ENCODE measurements at places on chromosomes 6 and 20. TPM values are rescaled to one million over a fixed set of nuclear protein-coding genes. Genes with fewer than 3 reads are reported as not detected.

Gene CCN6
- not detected for total RNA-seq

Gene C6orf136
- 37.0 TPM for total RNA-seq

Gene DEFB132
- not detected for total RNA-seq

Gene CYP39A1
- not detected for total RNA-seq

Gene POU3F2
- total RNA-seq = not detected

Gene LAMA4
- total RNA-seq = not detected

Gene LRRC1
- total RNA-seq = 4.0 TPM

Gene MOG
- not detected for total RNA-seq

GRCh38 chr6:168041928-168042327, 37.1 kb downstream of the FRMD1 start:
- DNase-seq = no peak
- no peaks in the 10 kb centered on the region for H3K4me1 ChIP-seq
- no peaks in the 10 kb centered on the region for H3K27me3 ChIP-seq
- no peak overlapping the region for H3K27ac ChIP-seq
- H3K36me3 ChIP-seq = no peaks in the 10 kb centered on the region

DNA sequence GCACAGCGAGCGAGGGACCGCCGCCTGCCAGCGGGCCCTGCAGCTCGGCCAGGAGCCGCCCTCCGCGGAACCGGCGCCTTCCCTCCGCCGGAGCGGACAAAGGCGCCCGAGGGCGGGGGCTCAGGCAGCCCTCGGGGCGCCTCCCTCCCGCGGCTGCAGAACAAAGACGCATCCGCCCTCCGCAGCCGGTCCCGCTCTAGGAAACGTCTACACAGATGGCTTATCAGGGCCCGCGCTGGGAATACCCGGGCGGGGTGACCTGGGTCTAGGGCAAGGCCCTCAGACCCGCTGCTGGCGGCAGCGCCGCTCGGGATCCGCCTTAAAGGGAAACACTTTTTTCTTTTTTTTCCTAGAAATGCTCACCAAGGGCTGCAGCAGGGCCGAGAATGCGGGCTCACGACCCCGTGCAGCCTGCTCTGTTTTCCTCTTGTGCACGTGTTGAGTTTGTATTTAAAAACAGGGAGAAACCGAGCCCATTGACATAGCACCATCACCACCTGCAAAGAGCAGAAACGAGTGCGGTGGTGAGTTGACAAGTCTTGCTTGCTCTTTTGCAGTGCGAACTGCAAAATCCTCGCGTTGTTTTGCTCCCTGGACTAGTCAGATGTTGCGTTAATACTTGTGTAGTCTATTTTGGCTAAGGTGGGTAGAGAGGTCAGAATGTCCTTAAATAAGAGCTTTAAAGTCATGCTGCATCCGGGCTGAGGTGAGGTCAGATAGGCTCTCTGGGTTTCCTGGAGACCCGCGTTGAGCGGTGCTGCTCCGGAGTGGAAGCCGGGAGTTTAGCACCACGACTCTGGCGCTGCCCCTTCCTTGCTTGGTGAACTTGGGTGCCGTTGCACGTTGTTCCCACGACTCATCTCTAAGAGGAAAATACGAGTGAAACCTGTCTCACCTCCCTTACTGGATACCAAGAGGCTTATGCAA, 1.1 kb upstream of the RPS6KA2 start:
- H3K27ac ChIP-seq = peak overlapping the region; percentile 16
- peaks cover 24% of the 10 kb centered on the region for H3K4me1 ChIP-seq
- H3K36me3 ChIP-seq = peaks cover 3% of the 10 kb centered on the region
- peak overlapping the region; percentile 93 for H3K4me3 ChIP-seq

DNA sequence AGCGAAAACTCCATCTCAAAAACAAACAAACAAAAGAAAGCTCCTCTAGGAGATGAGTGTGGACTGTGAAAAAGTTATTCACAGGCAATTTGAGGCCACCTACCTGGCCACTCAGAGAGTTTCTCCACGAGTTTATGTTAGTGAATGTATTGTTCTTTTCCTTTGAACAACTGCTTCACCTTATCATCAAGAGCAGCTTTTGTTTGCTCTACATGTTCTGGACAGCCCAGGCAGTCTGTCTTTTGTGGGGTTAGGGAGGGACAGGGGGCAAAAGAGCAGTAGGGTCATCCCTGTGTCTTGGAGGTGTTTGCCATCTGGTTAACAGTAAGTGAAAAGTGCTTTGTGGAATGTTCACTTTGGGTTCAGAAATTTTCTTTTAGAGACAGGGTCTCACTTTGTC, 8.0 kb downstream of the CASS4 start:
- peaks cover 2% of the 10 kb centered on the region for H3K36me3 ChIP-seq
- H3K4me1 ChIP-seq = peaks cover 40% of the 10 kb centered on the region
- no peak for DNase-seq

DNA sequence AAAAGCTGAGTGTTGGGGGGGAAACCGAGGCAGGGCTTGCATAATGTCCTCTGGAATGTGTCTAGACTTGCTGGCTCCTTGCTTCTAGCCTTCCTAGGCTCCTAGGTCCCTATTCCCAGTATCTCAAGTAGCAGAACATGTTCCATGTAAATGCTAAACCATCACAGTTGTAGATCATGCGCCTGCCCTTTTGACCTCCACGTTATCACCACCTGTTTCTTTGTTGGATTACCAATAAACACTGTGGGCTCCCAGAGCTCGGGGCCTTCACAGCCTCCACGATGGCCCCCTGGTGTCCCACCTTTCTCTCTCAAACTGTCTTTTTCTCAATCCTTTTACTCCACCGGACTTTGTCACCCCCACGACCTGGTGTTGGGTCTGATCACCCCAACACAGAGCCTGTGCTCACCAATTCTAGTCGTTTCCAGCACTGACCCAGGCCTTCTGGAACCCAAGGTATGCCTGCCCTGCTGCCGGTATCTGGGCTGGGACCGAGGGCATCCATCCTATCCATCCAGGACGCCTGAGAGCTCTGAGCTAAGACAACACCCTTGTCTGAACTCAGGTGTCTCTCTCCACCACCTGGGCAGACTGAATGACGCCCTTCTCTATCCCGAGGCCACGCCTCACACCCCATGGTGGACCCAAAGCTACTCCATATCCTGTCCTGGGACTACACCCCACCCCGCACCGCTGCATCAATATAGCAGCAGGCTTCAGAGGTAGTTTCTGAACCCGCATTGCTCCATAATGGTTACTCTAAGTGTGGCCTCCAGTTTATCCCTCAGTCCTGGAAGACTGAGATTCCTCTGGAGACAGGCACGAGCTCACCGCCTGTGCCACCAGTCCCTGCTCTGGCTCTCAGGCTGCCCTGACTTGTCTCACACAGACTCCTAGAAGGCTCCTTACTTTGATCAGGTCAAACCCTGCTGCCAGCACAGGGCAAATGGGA, 9.3 kb upstream of the PRR18 start:
- no peak for DNase-seq
- no peaks in the 10 kb centered on the region for H3K27me3 ChIP-seq
- H3K36me3 ChIP-seq = peaks cover 2% of the 10 kb centered on the region
- H3K4me3 ChIP-seq = no peak overlapping the region
- H3K27ac ChIP-seq = no peak overlapping the region

- no peaks in the 10 kb centered on the region for H3K27me3 ChIP-seq
- H3K4me3 ChIP-seq = no peak overlapping the region
- H3K27ac ChIP-seq = no peak overlapping the region
- no peak for DNase-seq
These were observed 8.8 kb downstream of the MYL9 start for GRCh38 chr20:36549942-36550789.

- H3K4me3 ChIP-seq = no peak overlapping the region
- H3K27ac ChIP-seq = peak overlapping the region; percentile 32
- no peak for DNase-seq
- H3K4me1 ChIP-seq = peaks cover 4% of the 10 kb centered on the region
These were observed 86.9 kb downstream of the RAMACL start for GRCh38 chr6:166499350-166500163.

- peaks cover 10% of the 10 kb centered on the region for H3K36me3 ChIP-seq
- H3K4me1 ChIP-seq = no peaks in the 10 kb centered on the region
- no peak for DNase-seq
- H3K27ac ChIP-seq = no peak overlapping the region
- H3K27me3 ChIP-seq = no peaks in the 10 kb centered on the region
These were observed 182.3 kb downstream of the KIF16B start for GRCh38 chr20:16390991-16391390.

GRCh38 chr6:139686308-139686707, 311.9 kb upstream of the CITED2 start:
- no peaks in the 10 kb centered on the region for H3K36me3 ChIP-seq
- H3K27me3 ChIP-seq = peaks cover 4% of the 10 kb centered on the region
- no peak overlapping the region for H3K4me3 ChIP-seq

GRCh38 chr6:153437193-153437592, 306.1 kb upstream of the RGS17 start:
- DNase-seq = no peak
- no peak overlapping the region for H3K27ac ChIP-seq
- no peaks in the 10 kb centered on the region for H3K27me3 ChIP-seq
- no peaks in the 10 kb centered on the region for H3K36me3 ChIP-seq
- H3K4me1 ChIP-seq = no peaks in the 10 kb centered on the region

DNA sequence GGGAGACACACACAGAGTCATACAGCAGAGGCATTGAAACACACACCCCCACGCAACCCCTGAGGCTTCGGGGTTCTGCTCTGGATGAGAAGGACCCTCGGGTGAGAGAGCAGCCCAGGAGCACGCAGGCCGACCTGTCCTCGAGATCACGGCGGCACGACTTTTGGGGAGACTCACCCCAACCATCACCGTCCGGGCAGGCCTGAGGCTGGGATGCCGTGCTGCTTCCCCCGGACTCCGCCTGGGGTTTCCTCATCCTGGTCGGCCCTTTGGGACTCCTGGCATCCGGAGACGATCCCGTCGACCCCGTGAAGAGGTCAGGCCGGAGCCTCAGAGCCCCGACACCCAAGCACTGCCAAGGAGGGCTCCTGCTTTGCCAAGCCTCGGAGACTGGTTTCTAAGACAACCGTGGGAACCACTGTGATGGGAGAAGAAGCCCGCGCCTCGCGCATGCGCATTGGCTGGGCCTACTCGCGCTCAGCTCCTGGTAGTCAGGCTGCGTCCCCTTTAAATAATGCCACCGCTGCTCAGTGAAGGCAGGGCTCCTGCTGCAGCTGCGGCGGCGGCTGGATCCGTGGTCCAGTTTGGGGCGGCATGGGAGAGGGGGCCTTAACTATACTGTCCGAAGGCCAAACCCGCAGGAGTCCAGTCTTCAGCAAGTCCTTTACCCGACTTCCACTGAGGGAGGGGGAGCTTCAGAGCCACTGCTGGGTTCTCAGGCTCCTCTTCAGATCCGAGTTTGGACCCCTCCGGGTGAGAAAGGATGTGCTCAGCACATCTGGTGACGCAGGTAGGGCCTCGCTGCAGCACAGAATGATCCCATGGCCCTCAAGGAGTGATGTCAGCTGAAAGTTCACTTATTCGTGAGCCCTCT, 171.4 kb upstream of the ZNF337 start:
- DNase-seq = peak; percentile 64
- H3K36me3 ChIP-seq = no peaks in the 10 kb centered on the region
- peak overlapping the region; percentile 16 for H3K4me3 ChIP-seq
- H3K4me1 ChIP-seq = peaks cover 32% of the 10 kb centered on the region
- H3K27me3 ChIP-seq = peaks cover 51% of the 10 kb centered on the region

DNA sequence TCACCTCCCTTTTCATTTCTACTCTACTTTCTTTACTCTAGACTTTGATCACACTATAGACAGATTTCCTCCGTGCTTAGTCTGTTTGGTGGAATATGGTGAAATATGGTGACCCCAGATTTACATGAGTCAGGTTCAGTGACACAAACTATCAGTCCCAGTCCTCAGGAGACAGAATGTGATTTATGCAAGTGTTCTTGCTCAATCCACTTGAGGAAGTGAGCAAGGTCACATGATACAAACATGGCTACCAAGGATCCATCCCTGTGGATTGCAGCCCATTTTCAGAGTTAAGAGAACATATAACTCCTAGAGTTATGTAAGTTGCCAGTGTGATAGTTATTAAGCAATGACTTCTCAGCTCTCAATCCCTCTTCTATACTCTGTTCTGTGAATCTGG, 23.7 kb upstream of the TSHZ2 start:
- no peaks in the 10 kb centered on the region for H3K4me1 ChIP-seq
- H3K27ac ChIP-seq = no peak overlapping the region
- DNase-seq = no peak
- no peaks in the 10 kb centered on the region for H3K36me3 ChIP-seq
- H3K4me3 ChIP-seq = no peak overlapping the region
- peaks cover 4% of the 10 kb centered on the region for H3K27me3 ChIP-seq

- peaks cover 3% of the 10 kb centered on the region for H3K4me1 ChIP-seq
- H3K36me3 ChIP-seq = peaks cover 8% of the 10 kb centered on the region
- H3K27me3 ChIP-seq = no peaks in the 10 kb centered on the region
- peak overlapping the region; percentile 1 for H3K27ac ChIP-seq
- H3K4me3 ChIP-seq = no peak overlapping the region
These were observed 78.5 kb downstream of the AGPAT4 start for GRCh38 chr6:161195386-161195785.

DNA sequence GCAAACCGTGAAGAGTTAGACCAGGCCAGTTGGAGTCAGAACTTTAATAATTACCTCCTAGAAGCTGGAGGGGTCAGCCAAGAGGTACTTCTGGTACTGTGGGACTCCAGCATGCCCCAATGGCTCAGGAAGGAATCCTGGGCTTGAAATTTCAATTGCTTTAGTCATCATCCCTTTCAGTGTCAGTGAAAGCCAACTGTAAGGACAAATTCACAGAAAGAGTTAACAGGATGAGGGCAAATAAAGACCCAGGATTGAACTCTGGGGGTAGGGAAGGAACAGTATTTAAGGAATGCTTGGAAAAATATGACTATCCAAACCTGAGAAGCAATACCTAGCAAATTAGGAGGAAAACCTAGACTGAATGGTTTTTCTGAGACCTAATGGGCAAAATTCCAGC, 735.1 kb upstream of the MARCKS start:
- no peak for DNase-seq
- no peaks in the 10 kb centered on the region for H3K36me3 ChIP-seq
- no peak overlapping the region for H3K4me3 ChIP-seq
- H3K27ac ChIP-seq = no peak overlapping the region

DNA sequence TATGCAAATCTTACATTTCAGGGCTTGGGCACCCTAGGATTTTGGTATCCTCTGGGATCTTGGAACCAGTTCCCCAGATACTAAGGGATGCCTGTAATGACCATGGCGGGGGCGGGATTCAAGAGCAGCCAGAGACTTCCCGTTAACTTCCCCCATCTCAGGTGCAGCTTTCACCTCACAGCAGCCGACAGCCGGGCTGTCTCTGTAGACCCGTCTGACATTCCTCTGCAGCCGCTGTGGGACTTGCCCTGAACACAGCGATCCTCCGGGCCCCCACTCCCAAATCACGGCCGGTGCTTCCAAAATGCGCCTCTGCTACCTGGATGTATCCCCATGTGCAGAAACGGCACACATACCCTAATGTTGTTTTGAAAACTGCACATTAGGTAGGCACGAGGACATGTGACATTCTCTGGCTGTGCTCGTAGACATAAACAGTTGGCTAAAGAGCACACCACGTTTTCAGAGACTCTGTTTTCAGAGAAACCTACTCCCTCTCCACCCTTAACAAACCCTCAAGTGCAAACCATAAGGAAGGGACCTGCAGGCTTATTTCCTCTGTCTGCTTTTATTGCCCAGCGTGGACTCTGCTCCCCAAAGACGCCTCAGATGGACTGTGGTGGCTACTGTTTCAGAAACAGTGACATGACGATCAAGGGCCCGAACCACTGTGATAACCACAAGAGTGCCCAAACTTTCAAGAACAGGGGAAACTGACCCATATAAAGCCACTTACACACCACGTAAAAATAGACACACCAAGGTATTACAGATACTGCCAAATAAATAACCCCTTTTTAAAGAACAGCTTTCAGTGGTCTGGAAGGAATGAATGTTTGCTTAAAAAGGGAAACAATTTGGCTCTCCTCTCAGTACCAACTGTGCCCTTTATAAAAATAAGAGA, 72.9 kb upstream of the FOXC1 start:
- peak overlapping the region; percentile 83 for H3K27ac ChIP-seq
- no peaks in the 10 kb centered on the region for H3K27me3 ChIP-seq
- peaks cover 19% of the 10 kb centered on the region for H3K4me1 ChIP-seq
- H3K36me3 ChIP-seq = no peaks in the 10 kb centered on the region
- H3K4me3 ChIP-seq = peak overlapping the region; percentile 71
- DNase-seq = no peak

All from T-helper 17 cell (primary cell).